ENCODE measurements at places on chromosomes 3 and 15.

DNA sequence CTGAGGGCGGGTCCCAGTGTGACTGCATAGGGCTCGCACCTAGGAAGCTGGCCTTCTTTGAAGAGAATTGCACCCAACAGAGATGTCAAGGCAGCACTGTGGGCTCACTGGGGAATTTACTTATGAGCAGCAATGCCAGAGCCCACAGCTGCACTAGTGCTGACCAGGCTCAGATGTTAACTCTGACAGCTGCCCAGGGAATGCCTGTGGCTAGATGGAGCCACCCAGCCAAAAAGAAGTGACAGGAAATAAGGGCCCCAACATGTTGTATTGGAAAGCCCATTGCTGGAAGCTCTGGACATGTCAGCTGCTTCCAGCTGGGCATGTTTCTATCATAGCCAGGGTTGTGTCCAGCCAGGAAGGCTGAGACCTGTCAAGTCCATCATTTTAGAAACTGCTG lies 90.9 kb upstream of the ZNF280D start:
- DNase-seq: no peak

DNA sequence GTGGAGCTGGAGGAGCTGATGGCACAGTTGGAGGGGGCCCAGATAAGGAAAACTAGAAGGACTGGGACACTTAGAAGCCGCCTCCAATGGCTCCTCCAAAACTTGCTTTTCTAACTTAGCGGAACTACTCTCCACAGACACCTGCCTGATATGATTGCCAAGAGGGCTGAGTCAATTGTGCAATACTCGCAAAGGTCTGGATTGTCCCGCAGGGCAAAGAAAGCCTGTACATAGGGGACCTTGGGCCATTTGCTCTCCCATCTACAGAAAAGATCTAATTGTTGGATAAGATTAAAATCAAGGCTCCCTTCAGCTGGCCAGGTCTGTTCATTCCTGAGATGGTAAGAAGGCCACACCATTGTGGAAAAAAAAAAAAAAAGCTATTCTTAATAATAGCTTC lies 69.7 kb upstream of the ATP11B start:
- DNase-seq: no peak

DNA sequence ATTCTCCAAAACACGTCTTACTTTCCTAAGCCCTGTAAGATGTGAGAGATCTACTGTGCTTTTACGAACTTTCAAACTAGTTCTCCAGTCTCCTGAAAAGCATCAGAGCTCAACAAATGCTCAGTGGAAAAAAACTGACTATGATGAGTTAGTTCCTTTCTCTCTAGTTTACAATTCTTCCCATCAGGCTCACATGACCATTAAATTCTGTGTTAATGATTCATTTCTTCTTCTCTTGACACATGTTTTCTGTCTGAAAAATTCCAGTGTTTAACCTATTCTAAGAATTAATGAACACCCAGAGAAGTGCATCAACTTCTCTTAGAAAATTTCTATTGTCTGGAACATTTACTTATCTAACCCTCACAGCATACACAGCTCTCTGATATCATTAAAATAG lies 844.3 kb downstream of the SI start:
- no peak for DNase-seq

GRCh38 chr15:48330855-48331795 lies at the start of gene DUT:
Gene DUT, plus strand, starts transcription at chr15:48331429. Its CDS starts 87 bp downstream, at chr15:48331516.
- DNase-seq: peak; percentile 64

- no peak for DNase-seq
Measured at GRCh38 chr15:85289677-85290365, 90.6 kb upstream of the AKAP13 start.

DNA sequence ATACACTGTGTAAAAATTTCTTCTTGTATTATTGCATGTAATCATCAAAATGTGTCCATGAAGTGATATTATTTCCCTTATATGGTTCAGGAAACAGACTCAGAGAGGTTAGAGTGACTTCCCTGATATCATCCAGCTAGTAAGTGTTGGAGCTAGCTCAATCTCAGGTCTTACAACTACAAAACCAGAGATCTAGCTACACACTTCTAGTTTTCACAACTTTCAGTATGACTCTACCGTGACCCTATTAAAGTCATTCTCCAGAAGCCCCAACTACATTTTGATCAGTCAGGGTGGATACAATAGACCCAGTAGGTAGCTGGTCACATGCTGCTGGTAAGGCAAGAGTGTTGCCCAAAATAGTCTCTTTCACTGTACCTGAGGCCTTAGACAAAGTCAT lies 165.3 kb downstream of the GOLIM4 start:
- DNase-seq: no peak

DNA sequence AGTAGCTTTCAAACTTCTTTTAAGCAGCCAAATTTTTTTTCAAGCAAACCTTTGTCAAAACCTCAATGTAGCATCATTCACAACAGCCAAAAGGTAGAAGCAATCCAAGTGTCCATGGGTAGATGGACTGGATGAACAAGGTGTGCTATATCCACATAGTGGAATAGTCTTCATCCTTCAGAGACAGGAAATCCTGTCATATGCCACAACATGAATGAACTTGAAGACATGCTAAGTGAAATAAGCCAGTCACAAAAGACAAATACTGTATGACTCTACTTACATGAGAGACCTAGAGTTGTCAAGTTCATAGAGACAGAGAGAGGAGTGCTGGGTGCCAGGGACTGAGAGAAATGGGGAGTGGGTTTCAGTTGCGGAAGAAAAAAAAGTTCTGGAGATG lies 87.6 kb downstream of the SRGAP3 start:
- no peak for DNase-seq

GRCh38 chr3:180409883-180410282 lies 192.1 kb upstream of the TTC14 start:
- DNase-seq: no peak

Measured in progenitor cell of endocrine pancreas (in vitro differentiated cells).